ENCODE measurements at places on chromosomes 4 and X. TPM values are rescaled to one million over a fixed set of nuclear protein-coding genes. Genes with fewer than 3 reads are reported as not detected.

Gene JAKMIP1
- total RNA-seq = 0.79 TPM

Gene PROM1
- 34.5 TPM for total RNA-seq

Gene SMIM14
- 27.2 TPM for total RNA-seq

Gene GIMD1
- not detected for total RNA-seq

Gene DRP2
- 4.2 TPM for total RNA-seq

Gene MAGEA4
- total RNA-seq = not detected

Gene ERAS
- not detected for total RNA-seq

Gene TCP11X2
- not detected for total RNA-seq

Gene USP17L12
- total RNA-seq = not detected

Gene TMEM31
- total RNA-seq = 0.43 TPM

Gene LGI2
- 0.27 TPM for total RNA-seq

DNA sequence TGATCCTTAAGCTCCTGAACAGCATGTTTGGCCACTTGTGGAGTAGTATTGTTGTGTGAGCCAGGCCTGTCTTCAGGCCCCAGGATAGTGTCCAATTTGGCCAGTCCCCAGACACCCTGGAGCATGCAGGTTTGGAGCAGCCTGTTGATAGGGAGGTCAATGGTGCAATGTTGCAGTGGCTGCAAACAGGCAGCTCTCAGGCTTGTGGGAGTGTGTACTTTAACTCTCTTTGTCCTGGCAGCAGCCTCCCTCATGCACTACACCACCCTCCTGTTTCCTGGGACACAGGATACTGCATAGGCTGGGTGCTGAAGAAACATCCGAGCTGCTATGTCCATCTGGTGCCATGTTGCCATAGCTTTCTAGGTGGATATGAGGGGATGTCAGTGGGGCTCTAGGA, 24.0 kb downstream of the TECRL start:
- no peak for DNase-seq

DNA sequence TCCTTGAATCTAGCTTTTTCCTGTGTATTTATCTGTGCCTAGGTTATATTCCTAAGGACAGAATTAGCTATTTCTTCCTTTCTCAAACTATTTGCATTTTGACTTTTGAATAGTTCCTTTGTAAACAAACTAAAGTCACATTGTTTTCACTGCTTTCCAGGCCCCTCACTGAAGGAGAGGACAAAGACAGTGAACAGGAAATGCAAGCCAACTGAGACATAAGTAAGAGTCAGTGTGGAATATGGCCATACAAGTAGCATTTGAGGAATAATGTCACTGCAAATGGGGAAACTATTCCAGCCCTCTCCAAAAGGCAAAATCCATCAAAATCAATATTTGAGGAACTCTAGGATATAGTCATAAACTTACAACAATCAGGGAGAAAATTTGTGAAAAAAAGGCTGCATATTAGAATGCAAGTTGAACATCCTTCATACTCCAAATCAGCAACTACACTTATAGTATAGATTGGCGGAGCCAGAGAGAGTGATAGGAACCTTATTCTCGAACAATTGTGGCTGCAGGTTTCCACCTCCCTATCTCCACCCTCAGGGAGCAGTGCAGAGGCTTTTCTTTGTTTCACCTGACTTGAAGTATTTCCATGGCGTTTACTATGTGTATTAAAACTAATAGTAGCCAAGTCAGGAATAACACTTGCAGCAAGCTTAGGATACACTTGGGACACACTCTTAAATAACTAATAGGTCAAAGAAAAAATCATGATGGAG, 1110.4 kb upstream of the ADGRL3 start:
- DNase-seq = no peak

- DNase-seq = no peak
Observed at GRCh38 chr4:44232262-44232661, 216.3 kb downstream of the KCTD8 start.

DNA sequence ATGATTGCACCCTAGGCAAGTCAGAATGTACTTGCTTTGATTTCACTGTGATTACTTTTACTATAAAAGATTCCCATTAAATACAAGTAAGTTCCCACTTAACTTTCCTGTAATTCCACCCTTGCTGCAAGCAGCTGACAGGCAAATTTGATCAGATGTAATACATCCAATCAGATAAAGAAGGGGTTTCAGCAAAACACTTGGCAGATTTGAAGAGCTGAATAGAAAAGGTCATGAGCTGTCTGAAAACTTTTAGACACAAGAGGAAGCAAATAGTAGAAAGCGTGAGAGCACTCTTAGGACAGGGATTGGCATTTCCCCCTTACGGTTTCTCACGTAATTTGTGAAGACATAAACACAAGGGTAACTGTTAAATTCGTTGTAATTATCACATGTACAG, 22.8 kb downstream of the HSD17B13 start:
- no peak for DNase-seq

DNA sequence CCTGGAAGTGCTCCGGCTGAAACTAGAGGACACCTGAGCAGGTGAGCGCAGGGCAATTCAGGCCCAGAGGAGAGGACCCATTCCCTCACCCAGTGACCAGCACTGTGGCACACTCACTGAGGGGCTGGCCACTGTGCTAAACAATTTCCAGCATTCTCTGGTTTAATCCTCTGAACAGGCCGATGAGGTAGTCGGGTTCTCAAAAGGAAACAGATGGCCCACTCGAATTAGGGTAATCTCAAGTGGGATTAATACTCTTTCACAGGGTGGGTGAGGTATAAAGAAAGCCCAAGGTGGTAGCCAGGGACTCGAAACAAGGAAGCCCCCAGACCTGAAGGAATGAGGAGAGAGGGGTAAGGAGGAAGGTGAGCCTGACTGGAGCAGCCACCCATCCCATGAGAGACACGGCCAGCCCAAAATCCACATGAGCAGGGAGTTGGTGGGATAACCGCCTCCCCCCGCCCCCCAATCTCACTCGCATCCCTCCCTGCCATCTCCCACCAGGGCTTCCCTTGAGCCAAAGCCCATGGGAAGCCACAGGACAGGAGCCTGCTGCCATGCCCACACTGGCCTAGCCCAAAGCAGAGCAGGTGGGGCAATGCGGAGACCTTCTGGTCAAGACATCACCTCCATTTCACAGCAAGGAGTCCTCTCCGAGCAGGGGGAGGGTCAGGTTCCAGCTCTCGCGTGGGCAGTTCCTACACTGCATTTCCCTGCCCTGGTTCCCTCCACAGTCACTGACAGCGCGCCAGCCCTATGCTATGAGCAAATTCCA, 55.0 kb downstream of the SH3KBP1 start:
- DNase-seq = no peak

DNA sequence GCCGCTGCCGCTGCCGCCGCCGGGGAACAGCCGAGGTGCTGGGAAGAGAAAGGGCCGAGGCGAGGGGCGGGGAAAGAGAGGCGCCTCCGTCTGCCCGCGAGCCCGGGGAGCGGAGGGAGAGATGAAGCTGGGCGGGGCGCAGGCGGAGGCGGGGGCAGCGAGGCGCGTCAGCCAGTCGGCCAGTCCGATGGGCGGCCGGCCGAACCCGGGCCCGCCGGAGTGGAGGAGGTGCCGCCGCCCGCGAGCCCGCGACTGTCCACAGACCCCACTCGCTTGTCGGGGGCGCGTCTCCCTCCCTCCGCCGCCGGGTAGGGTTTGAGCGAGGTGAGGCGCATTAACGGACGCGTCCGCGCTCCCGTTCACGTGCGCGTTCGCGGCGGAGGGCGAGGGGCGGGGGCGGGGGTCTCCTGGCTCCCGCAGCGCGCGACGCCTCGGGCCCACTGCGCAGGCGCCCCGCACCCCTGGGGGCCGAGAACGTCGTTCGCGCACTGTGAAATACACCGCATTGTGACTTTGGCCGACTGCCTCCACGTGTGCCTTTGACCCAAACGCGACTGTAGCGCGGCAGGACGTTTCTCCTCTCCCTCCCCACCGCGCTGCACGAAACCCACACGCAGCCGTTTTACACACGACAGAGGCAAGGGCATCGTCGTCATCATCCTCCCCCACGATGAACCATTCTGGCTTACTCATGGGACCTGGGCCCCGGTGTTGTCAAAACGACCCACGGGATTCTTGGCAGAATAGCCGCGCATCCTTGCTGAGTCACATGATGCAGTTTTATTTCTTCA, at the start of gene NUDT11:
TSS of gene NUDT11 (minus strand) at position 92 of the 791 bp plus-strand sequence. CDS start 148 bp downstream, outside the sequence.
- peak; percentile 54 for DNase-seq

- DNase-seq = no peak
Observed at GRCh38 chr4:90142081-90142480, 14.9 kb downstream of the CCSER1 start.

DNA sequence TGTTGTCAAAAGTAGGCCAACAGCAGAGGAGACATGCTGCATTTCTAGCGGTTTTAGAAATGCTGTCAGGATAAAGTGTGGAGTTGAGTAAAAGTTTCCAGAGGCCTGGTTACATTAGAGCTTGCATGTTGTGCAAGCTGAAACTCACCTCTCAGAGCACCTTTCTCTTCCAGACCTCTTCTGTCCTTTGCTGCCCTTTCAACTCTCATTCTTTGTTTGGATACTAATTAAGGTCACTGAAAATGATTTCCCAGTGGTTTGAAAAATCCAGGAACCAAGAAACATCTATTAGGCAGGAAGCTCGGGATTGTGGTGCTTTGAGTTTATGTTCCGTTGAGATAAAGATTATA, 426.6 kb downstream of the MAPK10 start:
- DNase-seq = no peak

DNA sequence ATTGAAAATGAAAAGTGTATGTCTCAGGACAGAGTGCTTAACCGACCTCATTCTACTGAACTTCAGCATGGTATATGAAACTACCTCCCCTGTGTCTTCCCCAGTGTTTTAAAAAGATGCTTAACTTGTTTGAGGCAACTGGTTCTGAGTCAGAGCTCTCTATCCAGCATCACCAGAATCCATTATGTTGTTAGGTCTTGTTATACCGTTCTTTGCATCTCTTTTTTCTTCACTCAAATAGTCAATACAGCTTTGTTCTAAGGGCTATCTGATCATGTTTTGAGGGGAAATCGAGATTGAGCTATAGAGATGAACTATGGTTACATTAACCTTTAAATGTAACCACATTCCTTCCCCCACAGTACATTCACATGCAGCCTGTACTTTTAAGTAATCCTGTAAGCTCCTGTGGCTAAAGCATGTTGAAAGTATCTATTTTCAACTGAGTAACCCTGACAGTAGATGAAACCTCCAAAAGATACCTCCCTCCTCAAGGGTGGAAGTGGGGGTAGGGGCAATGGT, 514.4 kb downstream of the RPA4 start:
- peak; percentile 8 for DNase-seq

DNA sequence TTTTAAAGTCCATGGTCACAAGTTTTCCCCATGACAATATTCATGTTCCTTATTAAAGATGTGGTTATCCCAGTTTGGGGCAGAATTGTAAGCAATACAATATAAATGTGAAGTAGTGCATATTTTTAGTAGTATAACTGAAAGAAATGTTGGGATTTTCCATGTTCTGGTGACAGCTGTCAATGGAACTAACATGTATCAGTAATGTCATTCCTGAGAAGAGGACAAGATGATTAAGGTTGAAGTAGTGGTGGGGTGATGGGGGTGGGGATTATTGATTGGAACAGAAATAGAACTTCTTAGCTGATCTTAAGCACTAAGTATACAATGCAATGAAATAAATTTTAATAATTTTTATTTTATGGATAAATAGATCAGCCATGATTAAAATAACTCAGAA, 81.6 kb downstream of the PDHA2 start:
- DNase-seq = no peak

GRCh38 chrX:131779741-131780140, 235.9 kb downstream of the OR13H1 start:
- no peak for DNase-seq

DNA sequence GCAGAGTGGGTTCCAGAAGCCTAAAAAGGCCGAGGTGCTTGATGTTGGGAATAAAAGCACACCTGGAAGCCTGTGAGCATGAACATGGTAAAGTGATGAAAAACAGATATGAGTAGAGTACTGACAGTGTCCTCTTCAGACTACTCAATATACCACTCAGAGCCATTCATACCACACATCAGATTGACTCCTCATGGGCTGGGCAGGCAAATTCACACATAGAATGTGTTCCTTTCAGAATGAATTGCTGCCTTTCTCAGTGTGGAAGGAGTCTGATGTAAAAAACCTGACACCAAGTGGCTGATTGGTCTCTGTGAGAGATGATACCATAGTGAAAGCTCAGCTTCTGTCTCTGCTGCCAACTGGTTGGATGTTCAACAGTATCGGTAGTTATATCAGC, 442.7 kb downstream of the RAPGEF2 start:
- no peak for DNase-seq

Measured in astrocyte (in vitro differentiated cells and primary cell).